Esophagus squamous epithelium (tissue), 5 donors: ENCODE measurements at places on chromosomes 1 and 21.

DNA sequence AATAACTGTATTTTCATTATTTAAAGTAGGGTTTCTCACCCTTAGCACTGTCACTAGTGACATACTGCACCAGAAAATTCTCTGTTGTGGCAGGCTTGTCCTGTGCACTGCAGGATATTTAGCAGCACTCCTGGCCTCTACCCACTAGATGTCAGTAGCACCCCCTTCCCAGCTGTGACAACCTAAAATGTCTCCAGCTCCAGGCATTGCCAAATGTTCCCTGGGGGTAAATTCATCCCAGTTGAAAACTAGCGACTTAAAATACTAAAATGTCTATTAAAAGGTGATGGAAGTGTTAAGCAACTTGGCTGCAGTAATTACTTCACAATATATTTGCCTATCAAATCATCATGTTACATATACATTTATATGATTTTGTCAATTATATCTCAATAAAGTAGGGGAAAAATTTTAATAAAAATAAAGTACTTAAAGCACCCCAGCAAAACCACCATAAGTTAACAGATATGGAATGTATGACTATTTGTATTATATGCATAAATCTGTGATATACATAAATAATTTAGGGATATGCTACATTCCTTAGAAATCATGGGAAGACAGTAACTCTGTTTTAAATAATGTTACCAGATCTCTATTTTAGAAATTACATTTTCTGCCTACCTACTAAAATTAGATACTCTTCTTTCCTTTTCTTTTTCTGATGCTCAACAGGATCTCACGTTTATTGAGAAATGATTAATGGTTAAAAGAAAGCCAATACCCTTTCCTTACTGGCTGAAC is 74.6 kb downstream of the ARID4B start:
- no peak for DNase-seq

DNA sequence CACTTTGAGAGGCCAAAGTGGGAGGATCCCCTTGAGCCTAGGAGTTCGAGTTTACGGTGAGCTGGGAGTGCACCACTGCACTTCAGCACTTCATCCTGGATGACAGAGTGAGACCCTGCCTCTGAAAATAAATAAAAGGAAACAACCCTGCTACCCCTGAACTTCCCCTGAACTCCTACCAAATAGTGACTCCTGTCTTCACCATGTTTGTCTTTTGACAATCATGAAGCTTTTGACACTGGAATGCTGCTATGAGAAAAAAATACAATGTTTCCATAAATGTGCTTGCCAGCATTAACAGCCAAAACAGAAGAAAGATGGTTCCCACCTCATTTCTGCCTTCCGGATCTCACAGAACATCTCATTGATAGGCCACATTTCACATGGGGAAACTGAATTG is 10.4 kb downstream of the ZBTB8A start:
- DNase-seq = no peak

DNA sequence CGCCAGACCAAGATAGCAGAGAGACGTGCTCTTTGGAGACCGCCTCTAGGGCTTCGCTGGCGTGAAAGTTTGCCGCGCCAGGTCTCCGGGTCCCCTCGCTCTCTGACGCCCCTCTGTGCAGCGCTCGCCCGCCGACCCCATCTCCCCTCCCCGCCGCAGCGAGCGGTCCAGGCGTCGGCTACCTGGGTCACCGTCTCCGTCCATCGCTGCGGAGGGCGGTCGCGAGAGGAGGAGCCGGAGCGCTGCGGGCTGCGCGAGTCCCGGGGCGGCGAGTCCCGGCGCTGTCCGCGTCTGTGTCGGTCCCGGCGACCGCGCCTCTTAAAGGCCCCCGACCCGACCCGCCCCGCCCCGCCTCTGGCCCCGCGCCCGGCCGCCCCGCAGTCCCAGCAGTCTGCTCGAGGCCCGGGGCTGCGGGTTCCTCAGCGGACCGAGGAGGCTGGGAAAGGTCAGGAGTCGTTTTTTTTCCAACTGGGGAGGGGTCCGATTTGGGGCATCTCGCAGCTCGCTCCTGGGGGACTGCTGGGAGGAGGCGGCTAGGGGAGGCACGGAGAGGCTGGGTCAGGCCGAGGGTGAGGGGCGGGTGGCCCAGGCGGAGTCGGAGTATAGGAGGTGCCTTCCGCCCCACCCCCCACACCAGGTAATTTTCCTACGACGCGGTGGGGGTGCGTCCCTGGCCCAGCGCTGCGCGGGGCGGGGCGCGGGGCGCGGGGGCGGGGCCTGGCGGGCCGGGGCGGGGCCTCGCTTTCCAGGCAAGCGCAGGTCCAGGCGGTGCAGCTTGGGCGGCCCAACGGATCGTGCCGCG is at the start of the genes FBXO2 and FBXO44:
TSS of gene FBXO2 (minus strand) at position 293 of the 802 bp plus-strand sequence. CDS start at position 204, 89 bp downstream.
TSS of gene FBXO44 (plus strand) at position 741 of the 802 bp plus-strand sequence. CDS start 959 bp downstream, outside the sequence.
- no peak for DNase-seq

DNA sequence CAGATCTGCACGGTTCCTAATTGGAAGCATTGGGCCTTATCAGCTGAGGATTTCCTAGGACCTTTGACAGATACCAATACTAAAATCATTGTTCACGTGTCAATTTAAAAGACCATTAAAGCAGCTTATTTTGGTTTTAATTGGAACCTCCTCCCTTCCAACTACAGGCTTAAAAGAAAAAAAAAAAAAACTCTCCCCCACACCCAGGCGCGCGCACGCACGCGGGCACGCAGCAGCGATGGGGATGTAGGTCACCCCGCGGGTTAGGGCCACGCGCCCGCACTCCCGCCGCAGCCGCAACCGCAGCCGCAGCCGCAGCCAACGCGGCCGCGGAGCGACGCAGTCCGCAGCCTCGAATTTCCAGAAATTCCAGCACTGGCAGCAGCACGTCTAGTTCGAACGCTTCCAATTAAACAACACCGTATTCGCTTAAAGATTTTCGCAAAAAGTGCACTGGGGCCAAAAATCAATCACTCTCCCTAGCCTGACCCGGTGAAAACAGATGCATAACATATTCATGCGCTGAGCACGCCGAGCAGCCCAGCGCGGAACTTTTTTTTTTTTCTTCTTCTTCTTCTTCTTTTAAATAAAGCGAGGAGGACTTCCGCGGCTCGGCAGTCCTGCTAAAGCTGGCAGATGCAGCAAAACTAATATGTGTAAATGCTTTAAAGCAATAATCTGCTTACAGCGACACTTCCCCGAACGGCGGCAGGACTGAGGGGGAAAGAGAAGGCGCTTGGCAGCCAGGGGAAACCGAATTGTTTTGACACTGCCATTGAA is 13.3 kb upstream of the BARHL2 start:
- DNase-seq = no peak

DNA sequence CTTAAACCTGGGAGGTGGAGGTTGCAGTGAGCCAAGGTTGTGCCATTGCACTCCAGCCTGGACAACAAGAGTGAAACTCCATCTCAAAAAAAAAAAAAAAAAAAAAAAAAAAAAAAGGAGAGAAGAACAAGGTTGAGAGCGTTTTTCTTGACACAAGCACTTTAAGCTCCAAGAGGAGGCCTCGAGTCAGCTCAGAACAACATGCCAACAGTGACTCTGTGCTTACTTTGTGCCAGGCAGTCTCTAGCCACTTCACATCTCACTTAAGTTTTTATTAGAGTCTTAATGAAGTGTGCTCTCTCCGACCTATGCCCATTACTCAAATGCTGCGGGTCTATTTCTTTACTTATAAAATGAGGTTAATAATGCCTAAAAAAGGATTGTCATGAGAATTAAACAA is 13.0 kb downstream of the ATP1A1 start:
- DNase-seq = no peak

DNA sequence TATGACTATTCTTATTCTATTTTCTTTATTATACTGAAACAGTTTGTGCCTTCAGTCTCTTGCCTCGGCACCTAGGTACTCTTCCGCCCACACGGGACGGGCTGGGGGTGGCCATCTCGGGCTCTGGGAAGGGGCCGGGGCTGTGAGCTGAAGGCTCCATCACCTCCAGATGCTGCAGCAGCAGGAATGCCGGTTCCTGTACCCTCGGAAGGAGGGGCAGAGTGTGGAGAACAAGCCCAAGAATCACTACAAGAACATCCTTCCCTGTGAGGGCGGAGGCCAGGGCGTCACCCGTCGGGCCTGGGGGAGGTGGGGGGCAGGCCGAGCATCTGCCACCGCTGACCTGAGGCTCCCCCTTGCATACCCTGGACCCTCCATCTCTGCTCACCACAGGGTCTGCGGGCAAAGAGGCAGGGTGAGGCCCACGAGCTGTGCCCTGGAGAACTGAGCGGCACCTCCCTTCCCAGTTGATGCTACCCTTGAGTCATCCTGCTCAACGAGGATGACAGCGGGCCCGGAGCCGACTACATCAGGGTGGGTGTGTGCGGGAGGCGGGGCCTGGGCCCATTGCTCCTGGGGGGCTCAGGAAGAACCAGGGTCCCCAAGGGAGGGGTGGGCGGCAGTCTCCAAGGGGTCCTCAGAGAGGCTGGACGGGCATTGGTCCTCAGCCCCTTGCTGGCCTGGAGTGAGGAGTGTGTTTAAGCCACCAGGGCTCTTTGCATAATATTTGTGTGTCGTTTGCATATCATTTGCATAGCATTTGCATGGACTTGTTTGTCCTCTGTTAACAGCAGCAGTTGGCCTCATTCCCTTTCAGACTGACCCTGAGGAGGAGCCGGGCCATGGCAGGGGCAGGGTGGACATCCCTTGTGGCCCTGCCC is 7.5 kb downstream of the RNF223 start:
- DNase-seq = no peak

DNA sequence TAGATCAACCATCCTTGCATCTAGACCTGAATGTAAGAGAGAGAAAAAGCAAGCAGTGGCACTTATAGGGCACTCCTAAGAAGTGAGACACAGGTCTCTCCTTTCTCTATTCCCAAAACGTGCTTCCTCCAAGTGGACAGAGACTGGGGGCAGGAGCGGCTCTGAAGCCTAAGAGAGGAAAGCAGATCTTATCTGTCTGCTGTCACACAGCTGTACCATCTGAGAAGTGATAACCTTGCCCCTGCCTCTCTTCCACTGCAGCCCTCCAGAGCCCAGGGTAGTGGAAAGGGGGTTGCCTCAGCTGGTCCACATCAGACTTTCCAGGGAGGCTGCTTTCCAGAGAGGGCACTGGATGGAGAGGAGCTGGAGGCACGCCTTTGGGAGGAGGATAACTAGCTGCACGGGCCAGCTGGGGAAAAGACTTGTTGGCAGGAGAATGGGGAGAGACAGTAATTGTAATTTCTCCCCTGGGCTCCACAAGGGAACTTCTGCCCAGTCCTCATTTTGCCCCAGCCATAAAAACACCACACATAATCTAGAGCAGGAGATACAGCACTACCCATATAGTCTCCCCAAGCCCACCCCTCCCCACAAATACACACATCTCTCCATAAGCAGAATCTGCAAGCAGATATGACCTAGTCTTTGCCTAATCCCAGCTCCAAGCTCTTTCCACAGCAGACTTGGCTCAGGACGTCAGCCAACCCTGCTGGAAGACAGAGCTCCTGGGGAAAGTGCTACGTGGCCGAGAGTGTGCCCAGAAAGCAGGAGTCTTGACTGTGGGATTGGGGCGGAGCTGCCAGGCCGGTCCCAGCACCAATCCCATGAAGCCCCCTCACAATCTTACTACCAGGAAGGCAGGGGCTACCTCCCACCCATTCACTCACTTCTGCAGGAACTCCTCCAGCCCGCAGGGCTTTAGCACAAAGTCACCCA is 31.2 kb downstream of the PIK3C2B start:
- no peak for DNase-seq

- DNase-seq = no peak
These were observed 337.1 kb upstream of the KAZN start for GRCh38 chr1:14261395-14261794.

DNA sequence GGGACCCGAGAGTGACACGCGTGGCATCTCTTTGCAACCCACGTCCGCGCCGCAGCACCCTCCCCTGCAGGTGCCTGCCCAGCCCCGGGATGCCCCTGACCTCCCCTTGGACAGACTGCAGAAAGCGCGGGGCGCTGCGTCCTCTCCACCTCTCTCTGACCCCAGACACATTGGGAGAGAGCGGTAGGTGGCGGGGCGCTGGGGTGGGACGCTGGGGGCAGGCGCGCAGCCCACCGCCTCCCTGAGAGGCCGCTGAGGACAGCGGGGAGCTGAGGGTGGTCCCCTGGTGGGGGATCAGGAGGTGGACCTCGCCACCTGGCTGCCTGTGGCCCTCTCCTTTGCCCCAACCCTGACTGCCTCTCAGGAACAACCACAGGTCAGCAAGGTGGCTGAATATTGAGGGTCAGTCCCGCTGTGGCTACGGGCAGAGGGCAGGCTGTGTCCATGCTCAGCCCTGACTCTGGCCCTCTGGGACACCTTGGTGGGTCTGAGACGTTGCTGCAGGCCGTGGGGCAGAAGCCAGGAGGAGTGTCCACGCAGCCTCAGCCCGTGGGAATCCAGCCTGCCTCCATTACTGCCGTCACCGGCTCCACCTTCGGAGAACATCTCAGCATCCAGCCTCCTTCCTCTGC is 761 bp upstream of the UBE2J2 start:
- no peak for DNase-seq

DNA sequence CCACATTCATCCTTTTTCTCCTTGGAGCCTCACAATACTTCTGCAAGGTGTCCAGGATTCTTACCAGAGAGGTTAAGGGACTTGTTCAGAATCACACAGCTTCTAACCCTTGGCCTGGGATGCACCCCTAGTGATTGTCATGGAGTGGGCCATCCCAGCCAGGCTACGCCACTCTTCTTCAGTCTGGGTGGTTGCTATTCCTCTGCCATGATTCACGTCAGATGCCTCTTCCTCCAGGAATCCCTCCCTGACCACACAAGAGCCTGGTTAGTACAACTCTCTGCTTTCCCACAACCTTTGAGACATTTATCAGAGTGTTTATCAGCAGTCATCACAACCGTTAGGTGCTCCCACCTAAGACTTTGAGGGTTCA is 121.8 kb downstream of the EPHB2 start:
- no peak for DNase-seq

- DNase-seq = no peak
These were observed 683 bp downstream of the LRRC8D start for GRCh38 chr1:89821322-89822108.

DNA sequence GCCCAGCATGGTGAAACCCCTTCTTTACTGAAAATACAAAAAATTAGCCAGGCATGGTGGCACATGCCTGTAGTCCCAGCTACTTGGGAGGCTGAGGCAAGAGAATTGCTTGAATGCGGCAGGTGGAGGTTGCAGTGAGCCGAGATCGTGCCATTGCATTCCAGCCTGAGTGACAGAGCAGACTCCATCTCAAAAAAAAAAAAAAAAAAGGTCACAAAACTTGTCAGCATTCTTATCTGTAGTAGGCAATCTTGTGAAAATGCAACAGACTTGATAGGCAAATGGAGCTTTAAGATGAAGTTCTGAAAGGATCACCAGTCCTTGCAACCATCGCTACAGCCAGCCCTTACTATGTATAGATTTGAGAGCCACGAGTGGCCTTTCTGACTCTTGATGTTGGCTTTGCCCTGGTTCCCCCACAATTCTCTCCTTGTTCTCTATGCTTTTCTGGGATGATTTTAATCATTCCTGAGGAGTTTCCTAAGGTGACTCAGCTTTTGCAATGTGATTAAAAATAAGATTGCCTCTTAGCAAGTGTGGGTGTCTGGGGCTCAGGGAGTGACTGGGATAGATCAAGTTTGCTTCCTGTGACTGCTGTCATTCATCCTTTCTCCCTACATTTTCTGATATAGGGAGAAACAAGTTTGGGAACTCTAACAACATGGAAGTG is 7.1 kb upstream of the MAP1LC3C start:
- DNase-seq = no peak

- DNase-seq = no peak
These were observed 838 bp upstream of the IBA57 start for GRCh38 chr1:228164561-228165371.
